ENCODE measurements at places on chromosomes 5 and 9. TPM values are rescaled to one million over a fixed set of nuclear protein-coding genes. Genes with fewer than 3 reads are reported as not detected.

The NKD2 gene
- 15.9 TPM for total RNA-seq

The ROPN1L gene
- total RNA-seq: 0.29 TPM

The FOXD4L3 gene
- not detected for total RNA-seq

The OLFM1 gene
- 0.44 TPM for total RNA-seq

The OTP gene
- not detected for total RNA-seq

The ROR2 gene
- total RNA-seq: 43.3 TPM

The ANKRD31 gene
- total RNA-seq: under 0.01 TPM

The CDH6 gene
- total RNA-seq: 5.7 TPM

The CD274 gene
- total RNA-seq: 6.6 TPM
